Tibial nerve (tissue), 4 donors: ENCODE measurements at places on chromosomes 12 and 14.

- H3K27me3 ChIP-seq, result no peaks in the 10 kb centered on the region
- peaks cover 3% of the 10 kb centered on the region for H3K4me1 ChIP-seq
- no peak for DNase-seq
Observed at GRCh38 chr12:104055686-104056388, 5.8 kb upstream of the GLT8D2 start.

- no peak overlapping the region for H3K4me3 ChIP-seq
- H3K27me3 ChIP-seq, result peaks cover 70% of the 10 kb centered on the region
- no peak for DNase-seq
- no peaks in the 10 kb centered on the region for H3K36me3 ChIP-seq
Observed at GRCh38 chr12:1533205-1533601, 61.2 kb downstream of the FBXL14 start.

DNA sequence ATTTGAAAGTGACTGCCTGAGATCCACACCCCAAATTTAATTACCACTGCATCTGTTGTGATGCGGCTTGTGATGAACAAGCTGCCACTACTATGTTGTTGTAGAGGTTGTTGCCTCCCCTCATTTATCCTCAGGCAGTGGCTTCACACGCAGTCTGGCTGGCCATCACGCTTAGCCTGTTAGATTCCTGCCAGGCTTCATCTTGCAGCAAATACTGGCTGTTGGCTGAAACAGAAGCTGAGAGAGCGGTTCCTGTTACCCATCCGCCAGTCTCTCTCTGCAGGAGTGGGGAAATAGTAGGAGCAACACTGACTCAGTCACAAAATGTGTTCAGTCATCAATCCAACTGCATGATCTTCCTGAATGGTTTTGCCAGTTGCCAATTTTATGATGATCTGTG lies 934.4 kb downstream of the FLRT2 start:
- no peak for DNase-seq
- H3K4me3 ChIP-seq, result no peak overlapping the region
- no peak overlapping the region for H3K27ac ChIP-seq
- H3K36me3 ChIP-seq, result no peaks in the 10 kb centered on the region
- no peaks in the 10 kb centered on the region for H3K27me3 ChIP-seq

GRCh38 chr12:121439715-121440114 lies 39.8 kb downstream of the RNF34 start:
- no peak overlapping the region for H3K4me3 ChIP-seq
- no peaks in the 10 kb centered on the region for H3K27me3 ChIP-seq
- no peaks in the 10 kb centered on the region for H3K4me1 ChIP-seq
- H3K27ac ChIP-seq, result no peak overlapping the region
- no peak for DNase-seq

- H3K4me3 ChIP-seq, result no peak overlapping the region
- no peaks in the 10 kb centered on the region for H3K27me3 ChIP-seq
- no peaks in the 10 kb centered on the region for H3K4me1 ChIP-seq
Observed at GRCh38 chr14:79021766-79022165, 851.6 kb downstream of the NRXN3 start.

GRCh38 chr12:116761499-116761898 lies 23.4 kb downstream of the RNFT2 start:
- no peaks in the 10 kb centered on the region for H3K4me1 ChIP-seq
- no peak for DNase-seq
- H3K27ac ChIP-seq, result no peak overlapping the region
- H3K4me3 ChIP-seq, result no peak overlapping the region
- no peaks in the 10 kb centered on the region for H3K27me3 ChIP-seq

DNA sequence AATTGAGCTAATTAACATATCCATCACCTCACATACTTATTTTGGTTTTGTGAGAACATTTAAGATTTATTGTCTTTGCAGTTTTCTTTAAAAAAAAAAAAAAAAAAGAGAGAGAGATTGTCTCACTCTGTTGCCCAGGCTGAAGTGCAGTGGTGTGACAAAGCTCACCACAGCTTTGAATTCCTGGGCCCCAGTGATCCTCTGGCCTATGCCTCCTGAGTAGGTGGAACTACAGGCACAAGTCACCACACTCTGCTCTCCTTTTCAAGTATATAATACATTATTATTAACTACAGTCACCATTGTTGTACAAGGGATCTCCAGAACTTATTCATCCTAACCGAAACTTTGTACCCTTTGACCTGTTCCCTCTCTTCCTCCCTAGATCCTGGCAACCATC lies 64.0 kb downstream of the NUMB start:
- H3K27me3 ChIP-seq, result no peaks in the 10 kb centered on the region
- H3K4me3 ChIP-seq, result no peak overlapping the region
- peaks cover 13% of the 10 kb centered on the region for H3K4me1 ChIP-seq
- no peaks in the 10 kb centered on the region for H3K36me3 ChIP-seq

GRCh38 chr12:102631274-102631673 lies 150.9 kb upstream of the IGF1 start:
- H3K27me3 ChIP-seq, result no peaks in the 10 kb centered on the region
- no peaks in the 10 kb centered on the region for H3K4me1 ChIP-seq
- no peaks in the 10 kb centered on the region for H3K36me3 ChIP-seq
- H3K4me3 ChIP-seq, result no peak overlapping the region
- DNase-seq, result no peak
